ENCODE measurements at places on chromosomes 5 and 9. TPM values are rescaled to one million over a fixed set of nuclear protein-coding genes. Genes with fewer than 3 reads are reported as not detected.

PIP5KL1 gene
- total RNA-seq, result 3.0 TPM

MYMK gene
- total RNA-seq, result not detected

ORM2 gene
- total RNA-seq, result not detected

SLC46A2 gene
- 0.18 TPM for total RNA-seq

AFAP1L1 gene
- total RNA-seq, result 12.3 TPM

CCNO gene
- 1.3 TPM for total RNA-seq

CAMK2A gene
- 0.36 TPM for total RNA-seq

SLC6A3 gene
- total RNA-seq, result 0.23 TPM

KLF4 gene
- 87.8 TPM for total RNA-seq

LIFR gene
- 67.6 TPM for total RNA-seq

RNF224 gene
- not detected for total RNA-seq

UBE2QL1 gene
- total RNA-seq, result 1.6 TPM

PTGS1 gene
- total RNA-seq, result 20.3 TPM

INSL6 gene
- total RNA-seq, result not detected

TSC1 gene
- 37.4 TPM for total RNA-seq

SPINK4 gene
- not detected for total RNA-seq

TLE4 gene
- total RNA-seq, result 38.3 TPM

CLIC3 gene
- 3.8 TPM for total RNA-seq

PCDHGB2 gene
- 6.5 TPM for total RNA-seq

PLAC8L1 gene
- total RNA-seq, result not detected

EQTN gene
- 0.58 TPM for total RNA-seq

FRRS1L gene
- 0.29 TPM for total RNA-seq

REXO4 gene
- total RNA-seq, result 10.8 TPM

CDKN2B-AS1 gene
- 1.2 TPM for total RNA-seq

SPINK13 gene
- total RNA-seq, result not detected

FAM169A gene
- total RNA-seq, result 2.2 TPM

LHX3 gene
- not detected for total RNA-seq

MYOT gene
- total RNA-seq, result 4.0 TPM

SPINK7 gene
- not detected for total RNA-seq

TPD52L3 gene
- not detected for total RNA-seq

GPR150 gene
- not detected for total RNA-seq

DOCK2 gene
- 53.7 TPM for total RNA-seq

MED27 gene
- 25.1 TPM for total RNA-seq

GBGT1 gene
- 28.9 TPM for total RNA-seq

C9orf78 gene
- 38.1 TPM for total RNA-seq

PCDHB12 gene
- 6.7 TPM for total RNA-seq

SGTB gene
- 21.9 TPM for total RNA-seq

GRAMD2B gene
- total RNA-seq, result 30.6 TPM

PELO gene
- total RNA-seq, result 49.6 TPM

ANKDD1B gene
- 0.88 TPM for total RNA-seq

LTC4S gene
- total RNA-seq, result 16.1 TPM

DNAJA1 gene
- 101 TPM for total RNA-seq

INSL4 gene
- not detected for total RNA-seq

DND1 gene
- total RNA-seq, result 1.3 TPM

Data from aorta (tissue), 5 donors.